GOT3 (cell line): ENCODE measurements at places on chromosomes 11 and 22.

- no peak for DNase-seq
Measured at GRCh38 chr11:87463486-87464102, 425.9 kb downstream of the TMEM135 start.

DNA sequence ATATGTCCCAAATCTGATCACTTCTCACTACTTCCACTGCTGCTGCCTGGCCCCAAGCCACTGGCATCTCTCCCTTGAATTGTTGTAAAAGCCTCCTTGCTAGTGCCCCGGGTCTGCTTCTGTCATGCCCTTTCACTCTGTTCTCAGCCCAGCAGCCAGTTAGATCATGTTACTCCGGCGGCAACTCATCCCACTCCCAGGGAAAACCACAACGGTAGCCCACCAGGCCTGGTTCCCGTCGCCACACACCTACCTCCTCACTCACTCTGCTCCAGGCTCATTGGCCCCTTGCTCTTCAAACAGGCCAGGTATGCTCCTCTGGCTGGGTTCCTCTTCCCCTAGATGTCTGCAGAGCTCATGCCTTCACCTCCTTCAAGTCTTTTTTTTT lies 3.8 kb upstream of the MARK2 start:
- DNase-seq: no peak

- DNase-seq: no peak
Measured at GRCh38 chr11:69394234-69394868, 87.1 kb upstream of the LINC01488 start.

- DNase-seq: no peak
Measured at GRCh38 chr11:44812971-44813370, 86.2 kb downstream of the TSPAN18 start.

- no peak for DNase-seq
Measured at GRCh38 chr11:100925935-100926334, 203.7 kb downstream of the PGR start.

DNA sequence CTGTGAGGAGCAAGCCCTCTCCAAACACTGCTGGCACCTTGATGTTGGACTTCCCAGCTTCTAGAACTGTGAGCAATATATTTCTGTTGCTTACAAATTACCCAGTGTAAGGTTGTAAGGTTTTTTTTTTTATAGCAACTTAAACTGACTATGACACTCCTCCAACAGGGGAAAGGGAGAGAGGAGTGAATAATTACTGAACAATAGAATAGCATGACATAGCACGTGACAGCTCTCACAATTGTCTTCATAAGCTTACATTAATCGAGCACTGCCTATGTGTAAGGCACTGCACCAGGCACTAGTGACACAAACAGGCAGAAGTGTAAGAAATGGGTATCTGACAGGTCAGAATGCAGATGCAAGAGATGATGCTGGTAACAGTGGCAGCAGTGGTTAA lies 136.9 kb downstream of the FAT3 start:
- no peak for DNase-seq

- DNase-seq: no peak
Measured at GRCh38 chr22:48171271-48171691, 1408.8 kb downstream of the TBC1D22A start.

DNA sequence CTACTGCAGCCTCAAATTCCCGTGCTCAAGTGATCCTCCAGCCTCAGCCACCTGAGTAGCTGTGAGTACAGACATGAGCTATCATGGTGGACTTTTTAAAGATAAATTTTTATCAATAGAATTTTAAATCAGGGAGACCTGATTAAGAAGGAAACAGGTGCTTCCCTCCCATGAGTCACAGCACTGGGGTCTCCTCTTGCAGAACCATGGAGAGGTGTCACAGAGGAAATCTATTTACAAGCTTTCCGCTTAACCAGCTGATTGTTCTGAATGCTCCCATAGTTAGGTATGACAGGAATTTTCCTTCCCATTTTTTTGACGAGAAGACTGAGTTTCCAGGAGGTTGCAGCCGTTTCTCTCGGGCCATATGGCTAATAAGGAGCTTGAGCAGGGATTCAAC lies 516.1 kb downstream of the MIAT start:
- DNase-seq: no peak

DNA sequence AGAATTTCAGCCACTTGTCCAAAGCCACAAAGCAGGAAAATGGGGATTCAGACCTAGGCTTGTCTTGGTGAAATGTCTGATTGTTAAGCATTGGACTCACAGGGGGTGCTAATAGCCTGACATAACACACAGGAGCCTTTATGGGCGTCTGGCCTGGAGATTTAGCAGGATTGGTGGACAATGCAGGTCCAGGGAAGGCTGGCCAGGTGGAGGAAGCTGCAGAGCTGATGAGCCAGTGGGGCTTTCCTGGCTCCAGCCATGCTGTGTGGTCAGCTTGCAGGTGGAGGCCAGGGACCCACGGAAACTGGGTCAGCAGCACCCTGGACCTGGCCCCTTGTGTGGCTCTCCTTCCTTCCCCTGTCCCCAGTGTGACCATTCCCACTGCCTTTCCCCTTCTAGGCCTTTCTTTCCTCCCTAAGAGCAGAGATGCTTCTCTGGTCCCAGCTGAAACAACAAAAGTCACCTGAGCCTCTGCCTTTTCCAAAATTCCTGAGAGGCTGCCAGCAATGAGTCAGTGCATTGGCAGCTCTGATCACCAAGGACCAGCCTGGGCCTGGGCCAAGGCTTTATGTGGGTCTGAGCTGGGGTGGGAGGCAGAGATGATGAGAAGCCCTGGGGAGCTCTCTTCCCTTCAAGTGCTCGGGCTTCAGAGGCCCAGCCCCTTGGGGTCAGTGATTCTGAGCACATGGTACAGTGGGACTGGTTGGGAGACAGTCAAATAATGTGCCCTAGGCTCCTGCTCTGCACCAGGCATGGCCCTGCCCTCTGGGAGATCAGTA lies 85.2 kb downstream of the CCDC81 start:
- no peak for DNase-seq

- no peak for DNase-seq
Measured at GRCh38 chr11:101511065-101511464, 72.7 kb downstream of the TRPC6 start.

DNA sequence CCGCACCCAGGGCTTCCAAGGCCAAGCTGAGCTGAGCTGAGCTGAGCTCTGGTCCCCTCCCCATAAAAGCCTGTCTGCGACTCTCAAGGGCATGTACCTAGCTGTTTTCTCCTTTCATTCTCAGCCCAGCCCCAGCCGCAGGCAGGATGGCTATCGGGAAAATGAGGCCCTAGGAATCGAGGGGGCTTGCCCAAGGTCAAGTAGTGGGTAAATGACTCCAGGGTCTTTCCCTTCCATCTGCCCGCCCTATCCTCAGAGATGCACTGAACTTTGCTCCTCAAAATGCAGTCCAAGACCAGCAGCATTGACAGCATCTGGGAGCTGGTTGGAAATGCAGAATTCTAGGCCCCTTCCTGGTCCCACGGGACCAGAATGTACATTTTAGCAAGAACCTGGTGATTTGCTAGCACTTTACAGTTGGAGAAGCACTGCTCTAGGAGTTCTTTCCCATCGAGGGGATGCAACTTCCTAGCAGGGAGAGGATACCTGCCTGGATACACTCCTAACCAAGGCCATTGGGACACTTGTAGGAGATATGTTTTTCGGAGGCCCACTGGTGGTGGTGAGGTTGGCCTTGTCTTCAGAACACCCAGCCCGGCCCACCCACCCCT lies 43.2 kb upstream of the ACCSL start:
- DNase-seq: no peak

DNA sequence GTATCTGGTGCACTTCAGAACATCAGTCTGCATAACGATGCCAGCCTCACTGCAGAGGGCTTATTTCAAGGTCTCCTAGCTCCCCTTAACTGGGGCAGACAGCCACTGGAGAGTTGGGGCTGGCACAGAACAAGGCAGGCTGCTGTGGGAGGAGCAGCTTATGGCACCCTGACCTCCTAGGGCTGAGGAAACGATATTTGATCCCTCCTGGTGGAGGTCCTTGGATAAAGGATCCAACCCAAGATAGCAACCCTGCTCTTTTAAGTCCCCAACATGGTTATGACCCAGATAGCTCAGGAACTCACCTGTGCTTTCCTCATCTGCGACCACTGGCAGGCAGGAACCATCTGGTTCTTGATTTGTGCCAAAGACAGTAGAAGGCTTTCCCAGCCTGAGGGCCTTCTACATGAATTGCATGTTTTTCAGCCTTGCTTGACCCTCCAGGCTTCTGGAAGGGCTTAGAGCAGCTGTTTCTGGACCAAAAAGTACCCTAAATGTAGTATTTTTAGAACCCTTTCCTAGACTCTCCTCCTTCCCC lies 2.8 kb downstream of the TMEM109 start:
- DNase-seq: no peak

GRCh38 chr22:35605851-35606481 lies 11.2 kb downstream of the MB start:
- no peak for DNase-seq

DNA sequence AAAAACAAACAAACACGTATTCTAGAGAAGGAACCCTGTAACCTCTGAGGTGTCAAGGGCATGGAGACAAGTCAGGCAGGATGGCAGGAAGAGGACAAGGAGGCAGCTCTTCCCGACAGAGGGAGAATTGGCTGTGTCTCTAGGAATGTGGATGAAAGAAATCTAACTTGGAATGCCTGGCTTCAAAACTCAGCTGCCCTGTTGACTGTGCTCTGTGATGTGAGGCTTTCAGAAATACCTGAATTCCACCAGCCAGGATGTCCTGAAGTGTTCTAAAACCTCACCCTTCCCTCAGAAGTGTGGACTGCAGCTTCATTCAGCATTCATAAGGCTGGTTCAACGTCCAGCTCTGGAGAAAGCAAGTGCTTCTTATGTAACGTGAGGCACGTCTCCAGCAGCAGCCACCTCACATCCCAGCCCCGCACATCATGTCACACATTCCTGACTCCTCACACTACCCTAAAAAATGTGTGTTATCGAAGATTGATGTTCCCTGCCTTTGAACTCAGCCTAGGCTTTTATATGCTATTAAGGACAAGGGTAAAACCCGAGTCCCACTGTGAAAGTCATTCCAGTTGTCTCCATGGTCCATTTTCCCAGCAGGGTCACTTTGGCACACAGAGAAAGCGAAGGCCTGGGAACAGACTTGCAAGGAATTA lies 398.9 kb downstream of the ETS1 start:
- DNase-seq: no peak

DNA sequence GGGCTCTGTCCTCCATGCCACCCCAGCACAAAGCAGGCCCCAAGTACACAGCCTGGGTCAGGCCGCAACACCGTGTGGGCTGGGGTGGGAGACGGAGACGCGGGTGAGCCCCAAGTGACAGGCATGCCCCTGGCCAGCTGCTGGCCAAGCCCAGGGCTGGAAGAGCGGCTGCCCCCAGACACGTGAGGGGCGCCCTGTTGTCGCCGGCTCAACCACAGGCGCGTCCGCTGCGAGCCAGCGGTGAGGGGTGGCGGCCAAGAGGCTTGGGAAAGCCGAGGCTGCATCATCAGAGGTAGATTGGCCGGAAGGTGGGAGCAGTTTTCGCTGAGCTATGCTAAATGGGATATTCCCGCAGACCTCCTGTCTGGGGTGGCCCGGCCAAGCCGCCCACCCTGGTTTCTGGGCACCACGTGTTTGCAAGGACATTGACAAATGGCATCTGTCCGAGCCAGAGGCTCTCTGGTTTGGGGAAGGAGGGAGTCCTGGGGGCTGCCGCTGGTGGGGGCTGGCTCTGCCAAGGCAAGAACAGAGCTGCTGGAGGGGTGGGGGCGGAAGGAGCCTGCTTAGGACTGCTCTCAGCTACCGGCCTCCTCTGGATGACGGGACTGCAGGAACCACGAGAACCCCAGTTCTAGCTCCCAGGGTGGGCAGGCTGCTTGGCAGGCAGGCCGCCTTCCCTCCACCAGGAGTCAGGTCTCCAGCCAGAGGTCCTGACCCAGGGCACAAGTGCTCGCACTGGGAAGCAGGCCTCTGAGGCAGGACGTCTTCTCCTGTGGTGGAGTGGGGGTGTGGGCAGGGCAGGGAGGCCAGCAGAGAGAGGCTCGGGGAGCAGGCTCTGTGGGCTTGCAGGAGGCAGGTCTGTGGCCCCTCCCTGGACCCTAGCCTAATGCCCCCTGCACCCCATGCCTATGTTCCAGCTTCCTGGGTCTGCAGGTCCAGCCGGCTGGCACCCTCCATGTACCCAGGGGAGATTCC lies 552 bp downstream of the PRR33 start:
- no peak for DNase-seq

DNA sequence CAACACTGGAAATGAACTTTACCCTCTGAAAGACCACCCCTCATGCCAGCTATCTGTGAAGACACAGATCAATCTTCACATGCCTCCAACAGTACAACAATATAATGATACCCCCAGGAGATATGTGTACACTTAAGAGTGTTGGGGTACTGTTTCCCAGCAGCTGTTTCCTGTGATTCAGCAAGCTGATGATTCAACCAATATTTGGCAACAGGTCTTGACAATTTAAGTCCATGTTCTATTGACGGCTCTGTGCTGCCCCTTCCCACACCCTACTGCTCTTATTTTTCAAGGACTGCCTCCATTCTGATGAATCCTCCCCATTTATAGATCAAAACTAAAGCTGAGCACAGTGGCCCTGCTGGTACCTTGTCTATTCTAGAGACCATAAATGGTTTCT lies 6.6 kb downstream of the SNX19 start:
- no peak for DNase-seq

DNA sequence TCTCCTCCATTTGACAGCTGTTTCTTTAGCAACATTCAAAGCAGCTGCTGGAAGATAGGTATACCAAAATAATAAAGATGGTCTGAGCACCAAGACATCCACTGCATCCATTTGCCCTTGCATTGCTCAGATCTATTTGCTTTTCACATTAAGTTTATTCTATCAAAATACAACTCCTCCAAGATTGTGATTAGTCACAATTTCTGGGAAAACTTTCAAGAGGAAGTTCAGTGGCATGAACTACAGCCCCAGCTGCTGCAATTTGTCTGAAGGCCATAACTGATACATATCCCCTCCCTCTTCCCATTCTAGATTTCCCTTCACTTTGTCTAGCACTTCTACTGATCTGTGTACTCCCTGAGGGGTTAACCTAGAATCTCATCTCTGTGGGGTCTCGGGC lies 117.5 kb upstream of the CEP126 start:
- DNase-seq: no peak
